ENCODE measurements at places on chromosomes 11 and 22.

DNA sequence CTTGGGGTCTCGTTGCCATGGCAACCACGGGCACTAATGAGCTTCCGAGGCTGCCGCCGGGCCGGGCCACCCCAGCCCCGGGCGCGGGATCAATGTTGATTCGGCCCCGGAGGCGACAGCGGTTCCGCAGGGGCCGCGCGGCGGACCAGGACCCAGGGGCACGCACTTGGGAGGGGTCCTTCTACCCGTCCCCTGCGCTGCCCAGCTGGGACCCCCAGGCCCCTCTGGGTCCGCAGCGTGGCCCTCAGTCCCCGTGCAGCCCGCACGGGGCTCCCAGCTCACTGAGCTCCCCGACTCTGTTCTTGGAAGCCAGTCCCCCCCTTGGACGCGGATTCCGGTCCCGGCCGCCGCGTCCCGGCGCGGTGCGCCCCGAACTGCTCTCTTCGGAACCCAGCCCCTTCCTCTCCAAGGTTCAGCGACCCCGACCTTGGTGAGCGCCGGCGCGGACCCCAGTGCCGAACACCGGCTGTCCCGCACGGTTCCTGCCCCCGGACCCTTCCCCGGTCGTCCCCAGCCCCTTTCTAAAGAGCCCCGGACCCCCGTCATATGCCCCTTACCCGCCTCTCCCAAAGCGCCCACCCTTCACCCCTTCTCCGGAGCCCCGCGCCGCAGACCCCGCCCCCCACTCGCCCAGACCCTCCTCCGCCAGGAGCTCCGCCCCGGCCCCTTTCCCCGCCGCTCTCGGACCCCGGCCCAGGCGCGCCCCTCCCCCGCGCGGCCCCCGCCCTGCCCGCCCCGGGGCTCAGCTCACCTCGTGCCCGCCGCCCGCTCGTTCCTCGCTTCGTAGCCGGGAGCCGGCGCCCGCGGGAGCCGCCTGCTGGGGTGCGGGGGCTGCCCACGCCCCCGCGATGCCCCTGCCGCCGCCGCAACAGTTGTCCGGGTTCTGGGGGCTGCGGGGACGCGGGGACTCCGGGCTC is 18.3 kb upstream of the SHISAL1 start:
- H3K27me3 ChIP-seq = no peaks in the 10 kb centered on the region
- DNase-seq = no peak
- H3K4me1 ChIP-seq = no peaks in the 10 kb centered on the region
- peak overlapping the region; percentile 36 for H3K4me3 ChIP-seq
- H3K36me3 ChIP-seq = no peaks in the 10 kb centered on the region

DNA sequence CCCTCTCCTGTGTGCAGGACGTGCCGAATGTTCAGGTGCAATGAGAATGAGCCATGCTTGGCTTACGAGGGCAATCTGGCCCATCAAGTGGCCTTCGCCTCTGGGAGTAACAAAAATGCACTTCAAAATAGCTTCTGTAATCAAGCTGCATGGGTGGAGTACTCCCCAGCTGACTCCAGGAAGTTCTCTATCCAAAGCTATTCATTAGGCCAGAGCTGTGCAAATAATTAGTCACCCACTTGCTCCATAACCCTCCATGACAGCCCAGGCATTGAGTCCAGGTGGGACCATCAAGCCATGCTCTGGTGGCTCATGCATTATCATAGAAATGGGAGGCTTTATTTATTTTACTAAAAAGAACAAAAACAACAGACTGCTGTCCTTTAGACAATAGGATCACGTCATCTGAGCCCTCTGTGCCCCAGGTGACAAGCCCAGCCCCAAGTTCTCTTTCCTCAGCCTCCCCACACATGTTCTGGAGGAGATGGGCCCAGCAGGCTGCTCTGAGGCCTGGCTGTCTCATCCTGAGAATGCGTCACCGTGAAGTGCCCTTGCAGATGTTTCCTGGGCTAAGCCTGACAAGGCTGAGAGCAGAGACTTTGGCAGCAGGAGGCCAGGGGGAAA is 244.7 kb downstream of the ETS1 start:
- H3K27me3 ChIP-seq = no peaks in the 10 kb centered on the region
- no peaks in the 10 kb centered on the region for H3K36me3 ChIP-seq
- no peaks in the 10 kb centered on the region for H3K4me1 ChIP-seq
- H3K27ac ChIP-seq = peak overlapping the region; percentile 50

- H3K4me1 ChIP-seq = peaks cover 6% of the 10 kb centered on the region
- no peak overlapping the region for H3K27ac ChIP-seq
- no peaks in the 10 kb centered on the region for H3K27me3 ChIP-seq
- DNase-seq = no peak
Measured at GRCh38 chr11:120985718-120986569, 38.0 kb upstream of the TBCEL start.

DNA sequence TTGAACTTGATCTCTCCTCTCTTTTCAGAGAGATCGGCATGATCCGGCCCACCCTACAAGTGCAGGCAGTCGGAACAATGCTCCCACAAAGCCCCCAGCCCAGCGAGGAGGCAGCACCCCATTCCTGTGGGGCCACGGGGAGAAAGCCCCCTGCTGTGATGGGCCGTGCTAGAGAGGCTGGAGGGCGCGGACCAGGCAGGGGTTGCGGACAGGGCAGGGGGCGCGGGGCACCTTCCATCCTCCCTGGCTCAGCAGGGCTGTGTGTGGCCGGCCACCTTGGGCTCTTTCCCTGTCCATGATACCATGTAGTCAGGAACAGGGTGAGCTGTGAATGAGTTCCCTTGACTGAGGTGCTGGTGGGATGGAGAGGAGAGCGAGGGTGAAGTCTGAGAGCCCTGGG is 379.8 kb downstream of the BRD1 start:
- no peaks in the 10 kb centered on the region for H3K27me3 ChIP-seq
- no peaks in the 10 kb centered on the region for H3K36me3 ChIP-seq
- no peak overlapping the region for H3K4me3 ChIP-seq
- no peaks in the 10 kb centered on the region for H3K4me1 ChIP-seq
- H3K27ac ChIP-seq = no peak overlapping the region
- no peak for DNase-seq

GRCh38 chr22:39959640-39960447 is at the start of gene TMA7B:
Gene TMA7B (plus strand): TSS chr22:39960397. CDS start chr22:39964375, 3,978 bp downstream.
- peak within 1 kb of the TSS; percentile 36 for H3K27ac ChIP-seq
- no peaks in the 10 kb centered on the region for H3K27me3 ChIP-seq
- DNase-seq = peak; percentile 66
- H3K4me3 ChIP-seq = no peak within 1 kb of the TSS
- no peaks in the 10 kb centered on the region for H3K36me3 ChIP-seq
- H3K4me1 ChIP-seq = peaks cover 4% of the 10 kb centered on the region

- no peaks in the 10 kb centered on the region for H3K4me1 ChIP-seq
- H3K36me3 ChIP-seq = no peaks in the 10 kb centered on the region
- H3K4me3 ChIP-seq = no peak overlapping the region
- no peaks in the 10 kb centered on the region for H3K27me3 ChIP-seq
Measured at GRCh38 chr11:22581354-22582150, 44.1 kb downstream of the FANCF start.

GRCh38 chr11:21911061-21911460 is 281.8 kb upstream of the ANO5 start:
- H3K27ac ChIP-seq = no peak overlapping the region
- H3K36me3 ChIP-seq = no peaks in the 10 kb centered on the region
- no peak for DNase-seq

DNA sequence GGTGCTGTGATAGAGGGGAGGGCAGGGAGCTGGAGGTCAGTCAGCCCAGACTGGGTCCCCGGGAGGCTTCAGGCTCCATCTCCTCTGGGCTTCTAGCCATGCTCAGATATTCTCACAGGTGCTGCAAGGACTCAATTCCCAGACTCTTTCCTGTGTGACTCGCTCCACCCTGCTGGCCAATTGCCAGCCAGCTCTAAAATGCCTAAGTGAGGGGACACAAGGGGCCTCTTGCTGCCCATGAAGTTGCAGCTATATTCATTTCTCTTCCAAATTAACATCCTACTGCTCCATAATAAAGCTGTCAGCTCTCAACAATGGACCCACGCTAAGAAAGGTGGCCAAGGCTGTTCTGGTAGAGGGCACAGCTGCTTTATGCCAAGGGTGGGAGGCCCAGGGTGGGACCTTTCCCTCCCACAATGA is 101.5 kb downstream of the PLEKHA7 start:
- H3K27ac ChIP-seq = no peak overlapping the region
- no peak overlapping the region for H3K4me3 ChIP-seq
- peaks cover 3% of the 10 kb centered on the region for H3K4me1 ChIP-seq
- DNase-seq = no peak
- H3K36me3 ChIP-seq = no peaks in the 10 kb centered on the region

- no peak overlapping the region for H3K4me3 ChIP-seq
- no peaks in the 10 kb centered on the region for H3K27me3 ChIP-seq
- H3K27ac ChIP-seq = no peak overlapping the region
- H3K4me1 ChIP-seq = no peaks in the 10 kb centered on the region
- no peaks in the 10 kb centered on the region for H3K36me3 ChIP-seq
- DNase-seq = no peak
Measured at GRCh38 chr11:59267736-59268475, 55.2 kb upstream of the MPEG1 start.

- no peak for DNase-seq
- H3K27me3 ChIP-seq = no peaks in the 10 kb centered on the region
- no peaks in the 10 kb centered on the region for H3K4me1 ChIP-seq
- no peak overlapping the region for H3K27ac ChIP-seq
Measured at GRCh38 chr11:101516546-101516945, 67.3 kb downstream of the TRPC6 start.

DNA sequence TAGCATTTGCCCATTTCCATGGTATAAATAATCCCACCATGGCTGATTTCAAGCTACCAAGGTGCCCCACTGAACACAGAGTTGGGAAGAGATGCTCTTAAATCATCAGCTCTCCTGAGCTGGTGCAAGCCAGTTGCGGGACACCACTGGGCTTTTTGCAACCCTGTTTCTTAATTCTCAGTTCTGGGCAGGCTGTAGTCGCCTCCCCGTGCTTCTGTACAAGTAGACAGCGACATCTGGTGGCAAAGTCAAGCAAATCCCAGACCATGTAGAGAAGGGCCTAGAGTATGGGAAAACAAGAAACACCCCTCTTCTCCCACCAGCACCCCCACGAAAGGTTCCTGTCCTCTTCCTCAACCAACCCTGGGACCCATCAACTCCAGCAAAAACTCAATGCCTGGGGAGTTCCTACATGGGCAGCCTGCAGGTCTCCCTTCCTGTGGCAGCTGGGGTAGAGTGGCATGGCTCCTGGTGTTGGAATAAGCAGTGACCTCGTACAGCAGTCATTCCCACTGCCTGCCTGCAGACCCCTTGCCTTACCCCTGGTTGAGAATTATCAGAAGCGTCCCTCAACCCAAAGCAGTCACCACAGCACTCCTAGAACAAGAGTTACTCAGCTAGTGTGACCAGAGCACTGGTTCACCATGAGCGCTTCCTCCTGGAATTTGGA is 68.4 kb downstream of the IGLL5 start:
- H3K27ac ChIP-seq = no peak overlapping the region
- H3K4me1 ChIP-seq = no peaks in the 10 kb centered on the region
- H3K36me3 ChIP-seq = no peaks in the 10 kb centered on the region
- peak; percentile 58 for DNase-seq
- no peaks in the 10 kb centered on the region for H3K27me3 ChIP-seq
- H3K4me3 ChIP-seq = no peak overlapping the region

- H3K4me1 ChIP-seq = peaks cover 28% of the 10 kb centered on the region
- peak overlapping the region; percentile 97 for H3K27ac ChIP-seq
- peak overlapping the region; percentile 97 for H3K4me3 ChIP-seq
- H3K27me3 ChIP-seq = no peaks in the 10 kb centered on the region
Measured at GRCh38 chr11:1308743-1309497, 512 bp downstream of the TOLLIP start.

GRCh38 chr11:42772886-42773285 is 538.9 kb upstream of the API5 start:
- H3K27me3 ChIP-seq = no peaks in the 10 kb centered on the region
- no peak overlapping the region for H3K27ac ChIP-seq
- no peaks in the 10 kb centered on the region for H3K36me3 ChIP-seq
- DNase-seq = no peak
- H3K4me1 ChIP-seq = no peaks in the 10 kb centered on the region

GRCh38 chr22:28410050-28410816 is 269.4 kb downstream of the TTC28 start:
- DNase-seq = no peak
- no peak overlapping the region for H3K27ac ChIP-seq
- H3K27me3 ChIP-seq = no peaks in the 10 kb centered on the region
- H3K36me3 ChIP-seq = no peaks in the 10 kb centered on the region
- H3K4me1 ChIP-seq = no peaks in the 10 kb centered on the region

- H3K27ac ChIP-seq = no peak overlapping the region
- no peak for DNase-seq
- H3K27me3 ChIP-seq = no peaks in the 10 kb centered on the region
- H3K36me3 ChIP-seq = no peaks in the 10 kb centered on the region
Measured at GRCh38 chr11:77660947-77661346, 23.4 kb upstream of the CLNS1A start.

DNA sequence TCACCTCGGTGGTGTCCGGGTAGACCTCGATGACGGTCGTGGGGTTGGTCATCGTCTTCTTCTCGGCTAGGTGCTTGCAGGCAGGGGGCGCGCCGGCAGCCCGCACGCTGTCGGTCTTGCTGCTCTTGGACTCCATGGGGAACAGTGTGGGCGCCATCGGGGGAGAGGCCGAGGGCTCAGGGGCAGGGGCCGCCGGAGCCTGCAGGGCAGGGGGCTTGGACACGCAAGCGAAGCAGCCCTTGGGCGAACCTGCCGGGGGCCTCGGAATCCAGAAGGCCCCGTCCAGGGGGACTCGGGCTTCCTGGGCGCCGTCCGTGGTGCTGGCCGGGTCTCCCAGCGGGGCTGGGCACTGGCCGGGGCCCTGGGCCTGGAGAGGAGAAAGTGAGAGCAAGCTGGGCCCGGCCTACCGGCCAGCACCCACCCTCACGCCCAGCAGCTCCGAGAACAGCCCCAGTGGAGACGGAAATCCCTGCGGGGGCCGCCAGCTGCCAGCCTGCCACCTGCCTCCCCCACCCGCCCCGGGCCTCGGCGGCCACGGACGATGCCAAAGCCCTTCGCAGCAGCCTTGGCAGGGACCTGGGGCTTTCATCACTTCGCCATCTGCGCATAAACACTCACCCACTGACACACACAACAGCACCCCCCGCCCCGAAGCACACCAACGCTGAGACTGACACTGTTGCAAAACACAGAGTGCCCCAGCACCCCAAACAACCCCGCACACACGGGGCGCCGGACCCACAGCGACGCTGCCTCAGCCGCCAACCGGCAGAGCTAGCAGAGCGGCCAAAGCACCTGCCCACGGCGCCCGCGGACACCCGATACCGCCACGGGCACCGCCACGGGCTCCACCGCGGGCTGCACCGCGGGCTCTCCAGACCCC is 2.4 kb downstream of the IFITM10 start:
- H3K4me1 ChIP-seq = peaks cover 38% of the 10 kb centered on the region
- H3K27ac ChIP-seq = no peak overlapping the region
- peaks cover 10% of the 10 kb centered on the region for H3K36me3 ChIP-seq
- H3K27me3 ChIP-seq = peaks cover 3% of the 10 kb centered on the region
- H3K4me3 ChIP-seq = peak overlapping the region; percentile 33
